Inflammatory macrophage treated with lipopolysaccharide for 1 hour (primary cell): ENCODE measurements at places on chromosomes 5 and 9.

DNA sequence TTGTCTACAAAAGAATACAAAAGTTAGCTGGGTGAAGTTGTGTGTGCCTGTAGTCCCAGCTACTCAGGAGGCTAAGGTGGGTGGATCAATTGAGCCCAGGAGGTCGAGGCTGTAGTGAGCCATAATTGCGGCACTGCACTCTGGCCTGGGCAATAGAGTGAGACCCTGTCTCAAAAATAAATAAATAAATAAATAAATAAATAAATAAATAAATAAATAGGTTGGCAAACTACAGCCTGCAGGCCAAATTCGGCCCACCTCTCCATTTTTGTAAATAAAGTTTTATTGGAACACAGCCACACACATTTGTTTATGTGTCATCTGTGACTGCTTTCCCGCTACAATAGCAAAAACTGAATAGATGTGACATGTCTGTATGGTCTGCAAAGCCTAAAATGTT lies 9.5 kb downstream of the PTGS1 start:
- DNase-seq = no peak

- DNase-seq = no peak
Measured at GRCh38 chr9:133690081-133690561, 48.0 kb downstream of the SARDH start.

DNA sequence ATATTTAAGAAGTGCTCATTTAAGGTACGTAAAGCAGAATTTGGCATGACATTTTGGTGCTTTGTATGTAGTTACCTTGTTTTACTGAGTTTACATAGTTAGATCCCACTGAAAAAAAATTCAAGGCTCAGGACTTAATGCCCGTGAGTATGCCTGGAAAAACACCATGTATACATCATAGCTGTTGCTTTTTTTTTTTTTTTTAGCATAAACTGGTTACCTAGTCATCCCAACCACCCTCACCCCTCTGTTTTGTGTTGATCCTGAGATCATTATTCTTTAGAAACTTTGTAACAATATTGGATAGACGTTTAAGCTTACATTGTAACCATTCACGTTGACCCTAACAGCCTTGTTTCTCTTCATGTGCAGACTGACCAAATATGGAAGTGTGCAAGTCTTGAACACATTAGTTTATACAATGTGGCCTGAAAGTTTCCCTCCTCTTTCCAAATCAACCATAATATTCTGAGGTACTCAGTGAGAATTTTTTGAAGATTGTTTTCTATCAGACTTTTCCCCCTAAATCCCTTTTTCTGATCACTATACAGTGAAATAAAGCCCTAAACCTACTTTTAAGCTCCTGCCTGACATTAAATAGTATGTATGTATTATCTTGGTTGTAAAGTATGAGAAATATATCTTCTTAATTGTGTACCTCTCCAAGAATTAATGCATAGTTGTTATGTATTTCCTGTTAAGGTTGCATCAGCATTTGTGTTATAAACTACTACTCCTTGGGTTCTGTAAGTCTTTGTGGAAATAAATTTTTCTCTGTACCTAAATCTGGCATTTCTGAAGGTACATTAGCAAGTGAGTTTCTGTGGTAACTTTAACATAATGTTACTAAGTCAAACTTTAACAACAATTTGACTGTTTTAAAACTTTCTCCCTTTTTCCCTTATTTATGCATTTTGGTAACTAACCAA lies 4.4 kb downstream of the RABGAP1 start:
- DNase-seq = no peak

- DNase-seq = no peak
Measured at GRCh38 chr5:130164966-130165365, 260.7 kb downstream of the CHSY3 start.

DNA sequence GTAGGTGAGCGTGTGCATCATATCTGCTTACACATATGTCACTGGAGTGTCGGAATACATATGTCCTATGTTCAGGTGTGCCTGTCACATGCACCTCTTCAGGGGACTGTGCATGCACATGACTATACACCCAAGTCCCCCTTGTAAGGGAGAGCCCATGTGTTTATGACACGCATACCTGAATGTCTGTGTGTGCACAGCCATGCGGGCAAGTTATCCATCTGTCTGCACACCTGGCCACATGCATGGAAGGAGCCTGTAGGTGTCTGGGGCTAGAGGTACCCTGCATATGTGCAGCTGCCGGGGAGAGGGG lies 622 bp upstream of the RGS14 start:
- no peak for DNase-seq

DNA sequence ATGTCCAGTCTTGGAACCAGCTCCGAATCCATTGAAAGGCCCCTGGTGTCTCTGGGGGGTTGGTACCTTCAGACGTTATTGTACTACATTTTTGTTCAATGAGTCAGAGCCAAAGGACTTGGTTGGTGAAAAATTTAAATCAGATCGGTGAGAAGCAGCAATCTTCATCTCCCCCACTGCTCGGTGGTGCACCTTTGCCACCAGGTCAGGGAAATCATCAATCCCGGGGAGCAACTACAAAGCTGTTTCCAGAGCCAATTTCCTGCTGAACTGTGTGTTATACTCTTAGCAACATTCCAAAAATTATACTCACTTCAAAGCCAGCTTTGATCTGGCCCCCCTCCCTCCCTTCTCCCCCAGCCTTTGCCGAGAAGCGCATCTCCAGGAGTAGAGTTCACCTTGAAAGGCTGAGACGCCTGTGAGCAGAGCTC lies 375.2 kb upstream of the WWC1 start:
- DNase-seq = no peak

DNA sequence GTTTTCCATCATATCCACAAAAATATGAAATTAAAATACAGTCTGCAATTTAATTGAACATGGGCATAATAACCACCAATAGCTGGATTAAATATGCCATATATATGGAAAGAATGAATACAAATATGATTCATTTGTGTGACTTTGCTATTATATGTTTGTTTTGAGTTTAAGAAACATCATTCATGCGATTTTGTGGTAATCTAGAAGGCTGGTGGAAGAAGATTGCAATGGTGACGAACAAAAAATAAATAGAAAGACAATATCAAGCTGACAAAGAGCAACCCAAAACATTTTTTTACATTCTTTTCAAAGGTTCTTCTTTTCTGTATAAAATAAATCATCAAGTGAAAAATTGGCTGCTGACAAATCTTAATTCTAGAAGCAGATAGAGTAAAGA lies 610.0 kb downstream of the MAT2B start:
- DNase-seq = no peak

GRCh38 chr9:109812818-109813281 lies 32.9 kb downstream of the PALM2AKAP2 start:
- no peak for DNase-seq

DNA sequence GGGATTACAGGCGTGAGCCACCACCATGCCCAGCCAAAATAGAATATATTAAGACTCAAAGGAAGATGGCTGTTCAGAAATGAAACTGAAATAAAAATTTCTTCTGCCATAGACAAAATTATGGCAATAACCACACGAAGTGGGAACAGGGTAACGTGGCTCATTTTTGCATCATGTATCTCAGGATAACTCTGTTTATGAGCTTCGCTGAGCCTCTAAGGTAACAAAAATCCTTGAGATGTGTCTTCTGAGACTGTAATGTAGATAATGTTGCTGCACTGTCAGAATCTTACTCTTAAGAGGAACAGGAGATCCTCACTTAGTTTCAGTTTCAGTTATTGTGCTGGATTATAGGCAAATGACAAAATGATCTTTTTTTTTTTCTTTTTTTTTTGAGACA lies 153.8 kb downstream of the GOLPH3 start:
- peak; percentile 70 for DNase-seq

- no peak for DNase-seq
Measured at GRCh38 chr9:109256336-109256735, 64.5 kb downstream of the EPB41L4B start.

GRCh38 chr9:119284118-119284517 lies 85.1 kb downstream of the BRINP1 start:
- no peak for DNase-seq

- DNase-seq = peak; percentile 62
Measured at GRCh38 chr5:13188371-13188770, 756.1 kb downstream of the DNAH5 start.

- DNase-seq = no peak
Measured at GRCh38 chr9:122812736-122813135, 12.8 kb downstream of the OR1K1 start.

GRCh38 chr9:11414241-11414640 lies 801.4 kb upstream of the PTPRD start:
- DNase-seq = no peak

- DNase-seq = no peak
Measured at GRCh38 chr5:129078247-129078646, 16.3 kb upstream of the ISOC1 start.

- peak; percentile 83 for DNase-seq
Measured at GRCh38 chr5:40410964-40411635, 268.6 kb upstream of the PTGER4 start.

DNA sequence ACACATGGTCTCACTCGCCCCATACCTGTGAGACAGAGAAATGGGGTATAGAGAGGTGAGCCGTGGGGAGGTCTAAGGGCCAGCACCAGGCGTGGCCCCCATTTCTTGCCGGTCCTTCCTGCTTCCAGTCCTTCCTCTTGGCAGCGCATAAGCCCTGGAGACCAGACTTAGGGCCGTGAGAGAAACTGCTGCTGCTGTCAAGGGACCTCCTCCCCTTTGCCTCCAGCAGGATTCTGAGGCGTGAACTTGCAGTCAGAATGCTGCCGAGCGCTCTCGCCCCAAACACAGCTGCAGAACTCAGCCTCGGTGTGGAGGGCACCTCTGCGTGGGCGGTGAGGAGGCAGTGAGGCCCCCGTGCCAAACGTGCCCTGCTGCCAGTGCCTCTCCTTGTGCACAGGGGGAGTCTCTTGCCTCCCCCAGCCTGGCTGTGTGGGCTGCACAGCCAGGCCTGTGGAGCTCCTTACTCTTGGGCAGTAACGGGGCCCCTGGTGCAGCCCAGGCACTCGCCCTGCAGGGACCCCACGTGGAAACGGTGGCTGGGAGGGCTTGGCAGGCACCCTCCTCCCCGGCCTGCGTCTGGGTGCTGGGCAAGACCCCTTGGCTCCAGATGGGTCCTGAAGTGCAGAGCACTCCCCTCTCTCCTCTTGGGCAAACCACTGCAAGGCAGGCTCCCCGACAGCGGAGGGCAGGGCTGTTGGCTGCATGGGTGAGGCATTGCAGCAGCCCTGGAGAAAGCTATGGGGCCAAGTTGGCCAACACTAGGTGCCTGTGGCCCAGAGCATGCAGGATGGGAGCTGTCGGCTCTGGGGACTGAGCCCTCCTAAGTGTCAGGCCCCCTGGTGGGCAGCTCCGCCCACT lies 85.4 kb downstream of the RXRA start:
- DNase-seq = no peak

GRCh38 chr5:56003179-56003578 lies 8.4 kb upstream of the IL6ST start:
- DNase-seq = no peak

- no peak for DNase-seq
Measured at GRCh38 chr9:115997923-115998322, 155.7 kb upstream of the PAPPA start.

DNA sequence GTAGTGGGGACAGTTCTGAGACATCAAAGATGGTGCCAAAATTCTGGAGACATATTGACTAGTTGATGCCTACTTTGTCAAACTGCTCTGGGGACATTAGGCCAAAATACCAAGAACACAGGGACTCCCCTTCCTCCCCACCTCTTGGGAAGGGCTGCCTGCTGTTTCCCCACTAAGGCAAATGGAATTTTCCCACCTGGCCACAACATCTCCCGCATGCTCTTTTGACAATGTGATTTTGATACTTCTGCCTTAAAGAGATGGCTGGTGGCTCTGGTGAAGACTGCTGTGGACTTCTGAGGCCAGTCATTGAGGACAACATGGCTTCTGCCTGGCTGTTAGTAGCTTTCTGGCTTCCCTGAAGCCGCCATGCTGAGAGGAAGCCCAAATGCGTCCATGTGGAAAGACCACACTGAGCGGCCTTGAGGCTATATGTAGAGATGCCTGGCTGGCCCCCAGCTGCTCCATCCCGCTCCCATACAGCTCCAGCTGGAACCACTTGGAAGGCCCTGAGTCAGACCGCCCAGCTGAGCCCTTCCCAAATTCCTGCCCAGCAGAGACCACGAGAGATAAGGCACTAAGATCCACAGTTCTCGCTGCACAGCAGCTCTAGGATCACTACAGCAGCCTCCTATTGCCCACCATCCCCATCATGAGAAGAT lies 226.7 kb downstream of the SYK start:
- no peak for DNase-seq

- DNase-seq = no peak
Measured at GRCh38 chr5:181170996-181171395, 23.6 kb downstream of the OR2V2 start.

DNA sequence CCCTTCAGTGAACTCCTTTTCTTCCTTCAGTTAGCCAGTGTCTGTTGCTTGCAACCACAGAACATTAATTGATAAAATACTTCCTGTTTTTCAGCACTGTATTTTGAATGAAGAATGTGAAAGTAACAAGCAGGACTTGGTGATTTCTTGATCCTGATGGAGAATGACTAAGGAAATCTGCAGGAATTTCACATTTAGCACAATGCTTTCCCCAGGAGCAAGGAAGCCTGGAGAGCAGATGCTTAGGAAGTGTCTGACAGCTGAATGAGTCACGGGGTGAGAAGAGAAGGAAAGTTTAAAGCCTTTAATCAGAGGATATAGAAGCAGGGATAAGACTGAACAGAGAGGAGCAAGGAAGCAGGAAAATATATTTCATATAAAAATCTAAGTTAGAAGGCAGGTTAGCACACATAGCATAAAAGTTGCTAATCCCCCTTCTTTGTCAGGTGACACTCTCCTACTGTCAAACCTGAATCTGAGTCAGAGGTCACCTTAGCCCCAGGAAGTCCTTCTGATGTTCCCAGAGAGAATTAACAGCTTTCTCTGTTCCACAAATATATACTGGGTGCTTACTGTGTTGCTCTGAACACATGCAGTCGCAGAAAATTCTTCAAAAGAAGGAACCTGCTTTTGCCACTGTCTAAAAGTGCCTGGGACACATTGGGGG lies 59.7 kb downstream of the GNA14 start:
- no peak for DNase-seq

DNA sequence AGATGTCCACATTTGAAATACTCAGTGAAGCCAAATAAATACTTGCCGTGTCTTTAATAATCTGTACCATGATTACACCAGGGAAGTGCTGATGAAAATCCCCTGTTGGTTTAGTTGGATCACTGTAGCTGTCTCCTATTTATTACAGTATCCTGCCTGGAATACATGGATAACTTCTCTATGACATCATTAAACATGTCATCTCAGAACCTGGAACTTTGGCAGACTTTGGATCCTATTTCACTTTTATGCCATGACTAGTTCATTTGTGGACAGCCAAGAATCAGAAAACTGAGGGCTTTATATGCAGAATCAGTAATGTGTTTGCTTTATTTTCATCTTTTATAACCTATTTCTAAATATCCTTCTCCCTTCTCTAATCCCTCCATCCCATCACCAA lies at the start of gene TXNDC8:
Gene TXNDC8, minus strand, starts transcription at position 137 of the 400 bp plus-strand sequence.
- DNase-seq = no peak

DNA sequence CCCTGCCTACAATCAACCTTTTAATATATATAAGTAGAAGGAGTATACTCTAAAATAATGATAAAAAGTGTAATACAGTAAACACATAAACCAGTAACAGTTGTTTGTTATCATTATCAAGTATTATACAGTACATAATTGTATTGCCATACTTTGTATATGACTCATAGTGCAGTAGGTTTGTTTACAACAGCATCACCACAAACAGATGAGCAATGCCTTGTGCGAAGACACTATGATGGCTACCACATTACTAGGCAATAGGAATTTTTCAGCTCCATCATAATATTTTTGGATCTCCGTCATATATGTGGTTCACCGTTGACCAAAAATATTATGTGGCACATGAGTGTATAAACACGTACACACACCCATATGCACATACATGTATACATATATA lies 69.7 kb upstream of the APC start:
- DNase-seq = no peak
